ENCODE measurements at places on chromosomes 2 and 18. TPM values are rescaled to one million over a fixed set of nuclear protein-coding genes. Genes with fewer than 3 reads are reported as not detected.

PROM2 gene
- total RNA-seq = 1.1 TPM

CHPF gene
- total RNA-seq = 59.7 TPM

AKAIN1 gene
- total RNA-seq = not detected

ANKRD62 gene
- not detected for total RNA-seq

TTC31 gene
- total RNA-seq = 9.1 TPM

ANKZF1 gene
- total RNA-seq = 18.0 TPM

EGR4 gene
- total RNA-seq = under 0.01 TPM

GATA6 gene
- total RNA-seq = 3.5 TPM

BCL11A gene
- total RNA-seq = under 0.01 TPM

CNDP2 gene
- 34.7 TPM for total RNA-seq
